Uterus (tissue), 4 donors: ENCODE measurements at places on chromosomes 5 and 9. TPM values are rescaled to one million over a fixed set of nuclear protein-coding genes. Genes with fewer than 3 reads are reported as not detected.

DNA sequence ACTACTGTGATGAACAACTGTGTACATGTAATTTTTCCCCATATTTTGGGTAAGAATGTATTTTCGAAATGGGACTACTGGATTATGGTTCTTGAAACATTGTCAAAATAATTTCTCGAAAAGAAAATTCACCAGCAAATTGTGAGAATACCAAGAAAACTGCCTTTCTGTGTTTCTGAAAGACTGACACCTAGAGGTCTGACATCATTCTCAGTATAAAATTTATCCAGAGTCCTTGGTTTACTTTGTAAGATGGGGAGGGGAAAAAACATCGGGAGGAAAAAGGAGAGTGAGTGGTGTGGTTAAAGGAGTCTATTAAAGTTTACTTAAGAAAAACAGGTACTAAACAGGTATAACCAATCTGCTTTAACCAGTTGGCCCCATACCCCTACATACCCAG is 149.2 kb downstream of the CEP120 start:
- H3K4me1 ChIP-seq = no peaks in the 10 kb centered on the region
- H3K4me3 ChIP-seq = no peak overlapping the region

- no peak overlapping the region for H3K27ac ChIP-seq
- H3K36me3 ChIP-seq = no peaks in the 10 kb centered on the region
- no peaks in the 10 kb centered on the region for H3K4me1 ChIP-seq
- no peak for DNase-seq
These were observed 188.0 kb downstream of the HCN1 start for GRCh38 chr5:45508135-45508534.

GRCh38 chr9:134707031-134707680 is 65.6 kb downstream of the COL5A1 start:
- peaks cover 51% of the 10 kb centered on the region for H3K4me1 ChIP-seq
- peak; percentile 91 for DNase-seq
- H3K27me3 ChIP-seq = no peaks in the 10 kb centered on the region
- H3K27ac ChIP-seq = peak overlapping the region; percentile 95

- no peaks in the 10 kb centered on the region for H3K4me1 ChIP-seq
- no peak overlapping the region for H3K4me3 ChIP-seq
- no peak overlapping the region for H3K27ac ChIP-seq
- no peaks in the 10 kb centered on the region for H3K27me3 ChIP-seq
- no peak for DNase-seq
- no peaks in the 10 kb centered on the region for H3K36me3 ChIP-seq
These were observed 216.8 kb upstream of the OTULINL start for GRCh38 chr5:14364576-14365472.

- H3K36me3 ChIP-seq = no peaks in the 10 kb centered on the region
- DNase-seq = no peak
- H3K27ac ChIP-seq = peak overlapping the region; percentile 90
- no peak overlapping the region for H3K4me3 ChIP-seq
- no peaks in the 10 kb centered on the region for H3K4me1 ChIP-seq
These were observed 36.7 kb downstream of the MRPS27 start for GRCh38 chr5:72283358-72283757.

- DNase-seq = no peak
- H3K27me3 ChIP-seq = no peaks in the 10 kb centered on the region
- H3K36me3 ChIP-seq = no peaks in the 10 kb centered on the region
- H3K4me1 ChIP-seq = no peaks in the 10 kb centered on the region
These were observed 7.0 kb downstream of the PAM start for GRCh38 chr5:102762095-102762534.

CCDC171 gene
- 45.6 TPM for total RNA-seq

ENHO gene
- not detected for total RNA-seq

PCDHGB7 gene
- 27.6 TPM for total RNA-seq

ARID3C gene
- not detected for total RNA-seq

GMCL2 gene
- not detected for total RNA-seq

BARX1 gene
- total RNA-seq = 0.28 TPM

SOWAHA gene
- total RNA-seq = 0.12 TPM

IFNK gene
- total RNA-seq = not detected
